CD8-positive, alpha-beta memory T cell (primary cell): ENCODE measurements at places on chromosomes 2 and 18. TPM values are rescaled to one million over a fixed set of nuclear protein-coding genes. Genes with fewer than 3 reads are reported as not detected.

- no peak for DNase-seq
- no peak overlapping the region for H3K27ac ChIP-seq
- no peaks in the 10 kb centered on the region for H3K27me3 ChIP-seq
- no peaks in the 10 kb centered on the region for H3K4me1 ChIP-seq
Measured at GRCh38 chr2:110153416-110153815, 37.8 kb upstream of the MALL start.

DNA sequence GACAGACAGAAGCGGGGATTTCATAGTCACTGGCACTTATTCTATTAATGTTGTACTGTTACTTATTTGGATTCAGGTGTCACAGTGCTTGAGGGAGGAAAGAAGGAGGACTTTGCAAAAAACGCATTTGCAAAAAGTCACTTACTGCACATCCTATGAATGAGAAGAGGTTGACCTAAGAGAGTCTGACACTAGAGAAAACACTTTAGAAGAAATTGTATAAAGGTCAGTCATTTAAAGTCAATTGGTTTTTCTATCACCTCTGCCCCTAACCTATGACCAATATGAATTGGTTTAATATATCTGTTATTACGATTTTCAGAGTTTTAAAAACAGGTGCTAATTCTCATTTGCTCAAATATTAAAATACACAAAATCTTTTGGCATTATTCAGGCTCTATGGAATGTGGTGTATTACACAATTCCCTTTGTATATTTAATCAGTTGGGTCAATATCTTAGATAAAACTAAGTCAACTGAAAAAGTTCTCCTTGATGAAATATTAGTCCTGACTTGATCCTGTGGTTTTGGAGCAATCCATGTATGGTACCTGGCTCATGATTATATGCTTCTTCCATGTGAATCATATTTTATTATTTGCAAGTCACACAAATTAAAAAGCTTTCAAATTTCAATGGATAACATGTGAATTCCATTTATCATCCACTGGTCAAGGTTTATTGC lies 157.4 kb downstream of the CDH2 start:
- no peaks in the 10 kb centered on the region for H3K27me3 ChIP-seq
- no peak overlapping the region for H3K4me3 ChIP-seq
- no peak overlapping the region for H3K27ac ChIP-seq

- no peak for DNase-seq
- no peaks in the 10 kb centered on the region for H3K4me1 ChIP-seq
- no peaks in the 10 kb centered on the region for H3K27me3 ChIP-seq
- no peak overlapping the region for H3K27ac ChIP-seq
Measured at GRCh38 chr2:178804791-178805190, 2.4 kb downstream of the TTN start.

DNA sequence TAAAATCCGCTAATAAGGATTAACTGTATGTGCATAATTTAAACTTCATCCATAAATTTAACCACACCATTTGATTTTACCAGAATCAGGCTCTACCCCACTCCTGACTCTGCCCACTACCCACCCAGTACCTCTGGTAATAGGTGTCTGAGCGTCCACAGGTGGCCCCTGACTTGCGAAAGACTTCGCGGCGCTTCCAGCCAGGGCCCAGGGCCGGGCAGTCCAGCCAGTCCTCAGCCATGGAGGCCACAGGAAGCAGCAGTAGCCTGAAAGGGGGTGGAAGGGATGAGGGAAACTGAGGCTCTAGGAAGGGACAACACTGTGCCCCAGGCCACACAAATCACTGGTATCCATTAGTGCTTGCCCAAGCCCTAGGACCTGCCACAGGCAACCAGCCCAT lies 1.6 kb downstream of the MBD1 start:
- peaks cover 30% of the 10 kb centered on the region for H3K4me1 ChIP-seq
- no peaks in the 10 kb centered on the region for H3K27me3 ChIP-seq
- peak overlapping the region; percentile 90 for H3K4me3 ChIP-seq
- peaks cover 24% of the 10 kb centered on the region for H3K36me3 ChIP-seq

UGT1A3 gene
- total RNA-seq: not detected

HOXD13 gene
- total RNA-seq: not detected

KCNG3 gene
- 0.09 TPM for total RNA-seq

RIF1 gene
- total RNA-seq: 72.4 TPM
